ENCODE measurements at places on chromosomes 5 and 9. TPM values are rescaled to one million over a fixed set of nuclear protein-coding genes. Genes with fewer than 3 reads are reported as not detected.

ADAMTS2 gene
- total RNA-seq = 79.4 TPM

SPOCK1 gene
- 59.8 TPM for total RNA-seq

LSM11 gene
- 2.1 TPM for total RNA-seq

PRR7 gene
- total RNA-seq = 1.00 TPM

ANKRD55 gene
- not detected for total RNA-seq

PCDHGC5 gene
- 1.1 TPM for total RNA-seq

FBN2 gene
- 1.4 TPM for total RNA-seq

PCA3 gene
- total RNA-seq = not detected

GRCh38 chr9:96062854-96063253, 187.4 kb downstream of the ERCC6L2 start:
- DNase-seq = no peak

DNA sequence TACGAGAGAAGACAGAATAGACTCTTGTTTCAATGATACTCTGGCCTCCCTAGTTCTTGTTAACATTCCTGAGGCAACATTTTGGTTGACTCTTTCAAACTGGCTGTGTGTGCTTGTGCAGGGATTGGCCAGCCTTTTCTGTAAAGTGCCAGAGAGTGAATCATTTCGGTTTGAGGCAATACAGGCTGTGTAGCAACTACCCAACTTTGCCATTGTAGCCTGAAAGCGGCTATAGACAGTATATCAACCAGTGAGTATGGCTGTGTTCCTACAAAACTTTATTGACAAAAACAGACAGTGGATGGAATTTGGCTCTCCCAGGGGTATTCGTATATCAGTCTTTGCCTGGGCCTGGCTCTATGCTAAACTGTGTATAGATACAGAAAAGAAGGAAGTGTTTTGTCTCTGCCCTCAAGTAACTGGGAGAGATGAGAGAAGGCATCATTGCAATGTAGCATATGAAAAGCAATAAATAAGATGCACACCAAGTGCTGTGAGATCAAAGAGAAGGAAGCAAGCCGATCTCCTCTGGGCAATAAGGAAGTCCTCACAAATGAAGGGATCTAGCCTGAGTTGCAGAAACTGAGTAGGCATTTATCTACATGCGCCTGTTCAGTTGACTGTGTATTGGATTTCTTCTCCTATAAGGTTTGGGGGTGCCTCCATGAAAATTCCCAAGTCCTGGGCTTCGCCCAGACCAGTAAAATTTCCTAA, 568.0 kb upstream of the KLF4 start:
- DNase-seq = no peak

DNA sequence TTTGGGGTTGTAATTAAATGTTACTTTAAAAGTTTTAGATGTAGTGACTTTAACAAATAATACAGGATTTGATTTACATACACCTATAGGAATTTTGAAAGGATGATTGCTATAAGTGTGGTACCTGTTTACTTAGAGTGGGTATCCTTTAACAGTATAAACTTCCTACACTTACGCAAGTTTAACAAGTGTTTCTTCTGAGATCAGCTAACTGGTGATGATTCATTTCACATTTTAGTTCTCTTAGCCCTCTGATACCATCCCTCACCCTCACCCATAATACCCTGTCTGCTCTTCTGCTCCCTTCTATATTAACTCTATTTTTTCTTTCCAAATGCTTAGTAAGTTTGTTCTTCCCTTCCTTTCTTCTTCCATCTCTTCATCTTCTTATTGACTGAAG, 197.9 kb downstream of the GDNF start:
- DNase-seq = no peak

DNA sequence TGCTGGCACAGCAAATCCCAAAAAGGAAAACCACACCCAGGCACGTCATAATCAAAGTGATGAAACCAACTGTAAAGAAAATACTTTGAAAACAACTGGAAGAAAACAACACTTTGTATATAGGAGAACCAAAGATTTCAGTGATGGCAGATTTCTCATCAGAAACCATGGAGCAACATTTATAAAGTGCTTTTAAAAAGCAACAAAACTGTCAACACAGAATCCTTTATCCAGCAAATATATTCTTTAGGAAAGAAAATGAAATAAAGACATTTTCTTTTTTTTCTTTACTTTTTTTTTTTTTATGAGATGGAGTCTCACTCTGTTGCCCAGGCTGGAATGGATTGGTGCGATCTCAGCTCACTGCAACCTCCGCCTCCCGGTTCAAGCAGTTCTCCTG, 5.3 kb upstream of the FAM151B start:
- no peak for DNase-seq

DNA sequence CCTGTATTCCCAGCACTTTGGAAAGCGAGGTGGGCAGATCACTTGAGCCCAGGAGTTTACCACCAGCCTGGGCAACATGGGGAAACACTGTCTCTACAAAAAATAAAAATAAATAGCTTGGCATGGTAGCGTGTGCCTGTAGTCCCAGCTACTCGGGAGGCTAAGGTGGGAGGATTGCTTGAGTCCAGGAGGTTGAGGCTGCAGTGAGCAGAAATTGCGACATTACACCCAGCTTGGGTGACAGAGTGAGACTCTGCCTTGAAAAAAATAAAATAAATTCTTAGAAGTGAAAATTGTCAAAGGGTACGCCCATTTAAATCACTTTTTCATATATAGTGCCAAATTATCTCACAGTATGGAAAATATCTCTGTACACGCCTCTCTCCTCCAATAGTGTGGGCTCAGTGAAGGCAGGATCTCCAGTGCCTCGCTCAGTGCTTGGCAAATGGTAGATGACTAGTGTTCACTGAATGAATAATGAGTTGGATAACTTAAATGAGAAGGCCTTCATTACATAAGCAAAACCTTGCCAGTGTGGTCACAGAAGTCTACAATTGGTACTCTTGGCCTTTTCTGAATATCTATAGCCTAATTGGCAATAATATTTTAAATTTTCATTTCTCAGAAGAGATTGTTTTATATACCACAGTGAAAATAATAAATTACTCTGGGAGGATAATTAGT, 9.4 kb upstream of the CCL28 start:
- DNase-seq = no peak

- no peak for DNase-seq
These were observed 42.5 kb upstream of the RXRA start for GRCh38 chr9:134283692-134284265.

DNA sequence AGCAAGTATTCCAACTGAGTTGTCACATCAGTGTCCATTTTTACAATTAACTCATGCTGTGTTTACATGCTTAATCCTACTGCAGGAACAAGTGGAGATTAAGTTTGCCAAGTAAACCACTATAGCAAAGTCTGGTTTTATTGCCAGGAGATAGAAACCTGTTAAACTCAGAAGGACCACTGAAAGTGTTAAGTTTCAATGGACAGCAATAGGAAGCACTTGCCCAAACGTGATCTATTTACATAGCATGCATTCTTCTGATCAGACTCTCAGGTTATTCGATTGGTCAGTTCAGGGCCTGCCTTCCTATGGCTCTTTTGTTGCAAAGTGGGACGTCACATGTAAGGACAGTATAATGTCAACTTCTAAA, 28.0 kb upstream of the IFNK start:
- no peak for DNase-seq

DNA sequence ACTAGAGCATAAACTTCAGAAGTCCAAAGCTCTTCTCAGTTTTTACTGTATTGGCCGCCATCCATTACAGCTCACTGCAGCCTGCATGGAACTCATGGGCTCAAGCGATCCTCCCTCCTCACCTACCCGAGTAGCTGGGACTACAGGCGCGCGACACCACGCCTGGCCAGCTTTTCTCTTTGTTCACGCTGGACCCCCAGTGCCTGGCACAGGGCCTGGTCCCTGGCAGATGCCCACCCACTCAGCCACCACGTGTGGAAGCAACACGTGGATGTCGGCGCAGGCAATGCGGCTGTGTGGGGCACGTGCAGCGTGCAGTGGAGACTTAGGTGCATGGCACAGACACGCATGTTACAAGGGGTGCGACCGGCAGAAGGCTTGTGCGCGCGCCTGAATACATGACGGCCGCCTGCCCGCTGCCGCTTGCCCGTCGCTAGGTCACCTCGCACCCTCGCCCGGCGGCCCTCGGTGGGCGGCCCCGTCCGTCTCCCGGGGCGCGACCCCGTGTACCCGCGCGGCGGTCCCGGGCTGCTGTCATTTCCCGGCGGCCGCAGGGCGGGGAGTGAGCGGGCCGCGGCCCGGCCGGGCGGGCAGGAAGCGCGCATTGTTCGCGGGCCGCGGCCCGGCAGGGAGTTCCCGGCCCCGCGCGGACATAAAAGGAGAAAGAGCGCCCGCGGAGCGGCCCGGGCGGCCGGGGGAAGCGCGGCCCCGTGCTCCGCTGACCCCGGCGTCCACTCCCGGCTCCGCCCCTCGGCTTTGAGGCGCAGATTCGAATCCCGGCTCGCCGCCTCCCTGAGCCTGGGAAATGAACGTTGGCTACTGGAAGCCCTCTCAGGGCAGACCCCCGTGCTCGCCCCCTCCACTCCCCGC, 24.1 kb upstream of the PTGS1 start:
- DNase-seq = no peak

GRCh38 chr5:149719666-149720065, 10.4 kb upstream of the PPARGC1B start:
- no peak for DNase-seq

DNA sequence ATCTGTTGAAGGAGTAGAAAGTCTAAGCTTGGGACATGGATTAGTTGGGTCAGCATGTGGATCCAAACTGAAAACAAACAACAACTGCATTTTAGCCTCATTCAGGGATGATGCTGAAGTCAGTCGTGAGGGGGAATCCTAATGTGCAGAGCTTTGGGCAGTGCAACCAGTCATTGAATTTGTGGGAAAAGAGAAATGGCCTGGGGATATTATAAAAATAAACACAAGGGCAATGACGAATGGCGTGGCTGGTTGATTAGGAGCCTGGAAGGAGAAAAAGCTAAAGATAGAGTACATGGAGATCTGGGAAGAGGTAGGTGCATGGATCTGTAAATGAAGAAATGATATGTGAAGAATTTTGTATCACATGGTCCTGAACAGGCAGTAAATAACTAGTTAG, 477.6 kb downstream of the TLE1 start:
- DNase-seq = no peak

DNA sequence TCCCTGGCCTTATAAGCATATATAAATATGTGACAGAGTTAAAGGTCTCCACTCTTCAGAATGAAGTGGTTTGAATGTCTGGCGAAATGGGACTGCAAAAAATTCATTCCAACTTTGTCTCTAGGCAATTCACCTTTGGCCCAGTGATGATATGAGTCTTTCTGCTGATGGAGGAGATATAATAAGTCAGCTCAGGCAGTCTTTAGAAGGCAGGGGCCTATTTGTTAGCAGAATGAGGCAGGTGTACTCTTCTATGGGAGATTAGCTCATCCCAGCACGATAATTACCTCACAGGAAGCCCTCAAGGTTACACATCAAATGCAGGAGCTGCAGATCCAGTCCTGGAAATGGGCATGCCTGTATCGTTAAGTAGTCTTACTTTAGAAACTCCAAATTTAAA, 300.5 kb downstream of the NR2F1-AS1 start:
- DNase-seq = no peak

GRCh38 chr5:172894767-172895388, 60.8 kb downstream of the ERGIC1 start:
- DNase-seq = no peak

DNA sequence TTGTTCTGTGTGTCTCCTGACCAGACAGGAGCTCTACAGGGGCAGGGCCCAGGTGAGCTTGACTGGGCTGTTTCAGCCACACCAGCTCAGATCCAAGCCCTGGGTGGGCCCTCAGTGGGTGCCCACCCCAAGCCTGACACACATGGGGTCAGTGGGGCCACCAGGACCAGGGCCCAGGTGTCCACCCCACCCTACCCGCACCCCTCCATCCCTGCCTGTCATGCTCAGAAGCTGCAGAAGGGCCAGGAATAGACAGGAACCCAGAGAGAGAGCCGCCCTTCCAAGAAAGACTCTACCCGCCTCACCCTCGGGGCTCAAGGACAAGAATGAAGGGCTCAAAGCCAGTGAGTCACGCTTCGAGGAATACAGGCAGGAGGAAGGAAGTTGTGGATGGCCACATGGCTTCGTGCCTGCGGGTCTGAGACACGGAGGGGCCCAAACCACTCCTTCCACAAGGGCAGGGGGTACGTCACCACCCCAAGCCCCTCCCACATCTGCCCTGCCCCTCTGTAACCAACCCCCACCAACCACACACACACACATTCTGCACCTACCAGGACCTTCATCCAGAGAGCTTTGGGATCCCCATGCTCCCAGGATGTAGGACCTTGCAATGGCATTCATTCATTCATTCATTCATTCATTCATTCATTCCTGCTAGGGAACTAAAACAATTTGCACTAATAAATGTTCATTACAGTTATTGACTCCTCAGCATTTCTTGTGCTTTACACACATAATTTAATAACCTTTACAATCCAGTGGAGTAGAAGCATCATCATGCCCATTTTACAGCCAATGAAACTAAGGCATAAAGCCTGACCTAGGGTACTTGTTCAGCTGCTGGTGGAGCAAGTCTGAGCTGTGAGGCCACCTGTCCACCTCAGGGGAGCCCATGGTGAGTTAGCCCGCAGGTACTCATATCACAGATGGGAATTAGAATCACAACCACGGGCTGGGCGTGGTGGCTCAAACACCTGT, 55.9 kb upstream of the STXBP1 start:
- DNase-seq = no peak

- DNase-seq = no peak
These were observed 14.9 kb upstream of the SCAMP1 start for GRCh38 chr5:78345485-78345884.

GRCh38 chr5:82388181-82388580, 110.0 kb upstream of the RPS23 start:
- DNase-seq = no peak

- DNase-seq = no peak
These were observed 7.9 kb downstream of the UGT3A2 start for GRCh38 chr5:36058776-36059175.
